ENCODE measurements at places on chromosomes 2 and 18. TPM values are rescaled to one million over a fixed set of nuclear protein-coding genes. Genes with fewer than 3 reads are reported as not detected.

ALKAL2 gene
- total RNA-seq = 1.3 TPM

CREG2 gene
- total RNA-seq = 0.25 TPM

UGT1A4 gene
- not detected for total RNA-seq

C1GALT1C1L gene
- 0.36 TPM for total RNA-seq

ABCG8 gene
- total RNA-seq = not detected

HOXD9 gene
- not detected for total RNA-seq

CRYBA2 gene
- not detected for total RNA-seq

CHST9 gene
- total RNA-seq = not detected

COL3A1 gene
- 14,045 TPM for total RNA-seq

TTN gene
- 5.5 TPM for total RNA-seq

SKOR2 gene
- total RNA-seq = not detected

ZNF385B gene
- total RNA-seq = 4.8 TPM

SLC9A4 gene
- not detected for total RNA-seq

CPS1 gene
- 35.7 TPM for total RNA-seq

MYO7B gene
- total RNA-seq = not detected

NABP1 gene
- total RNA-seq = 74.7 TPM

TNS1 gene
- total RNA-seq = 54.5 TPM

POTEI gene
- not detected for total RNA-seq

RETSAT gene
- 31.2 TPM for total RNA-seq

RNF25 gene
- total RNA-seq = 26.2 TPM

REG3A gene
- total RNA-seq = not detected

SEMA4F gene
- total RNA-seq = 3.6 TPM

SERPINB10 gene
- not detected for total RNA-seq

IL36RN gene
- total RNA-seq = not detected
